ENCODE measurements at places on chromosomes 1 and 21.
A peak's percentile ranks its signal among the peaks of the same experiment; 100 is the strongest.

- no peak for DNase-seq
These were observed 302.7 kb downstream of the DISC1 start for GRCh38 chr1:231929311-231929710.

DNA sequence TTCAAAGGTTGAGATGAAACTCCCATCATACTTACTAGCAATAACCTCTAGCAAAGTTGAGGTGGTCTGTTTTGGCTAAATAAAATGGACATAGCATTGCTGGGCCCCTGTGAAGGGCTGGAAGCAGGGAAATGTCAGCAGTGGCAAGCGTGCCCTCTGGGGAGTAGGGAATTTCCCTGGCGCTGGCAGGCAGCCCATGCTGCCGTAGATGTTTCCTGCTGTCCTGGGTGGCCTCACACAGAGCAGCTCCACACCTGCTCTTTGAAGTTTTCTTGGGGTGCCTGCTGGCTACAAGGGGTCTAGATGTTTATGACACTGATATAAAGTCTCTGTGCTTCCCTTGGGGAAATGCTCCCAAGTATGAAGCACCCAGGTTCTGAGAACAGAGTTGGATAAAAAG, 30.2 kb downstream of the ADARB1 start:
- DNase-seq, result peak; percentile 14

DNA sequence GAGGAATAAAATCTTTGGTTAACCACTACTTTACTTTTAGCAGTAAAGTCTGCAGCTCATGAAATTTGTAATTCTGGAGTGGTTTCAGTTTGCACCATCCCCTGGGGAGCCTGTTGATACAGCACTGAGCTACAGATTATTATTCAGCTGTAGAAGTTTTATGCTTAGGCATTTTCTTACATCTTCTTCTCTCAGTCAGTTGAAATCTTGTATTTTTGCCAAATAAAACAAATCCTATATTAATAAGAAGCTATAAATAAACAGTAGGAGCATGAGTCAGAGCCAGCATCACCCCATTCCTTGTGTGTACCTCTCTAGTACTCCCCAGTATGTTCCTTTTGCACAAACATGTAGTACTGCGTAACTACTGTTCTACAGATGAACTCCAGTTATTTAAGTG, 118.9 kb downstream of the ATF6 start:
- no peak for DNase-seq

- no peak for DNase-seq
These were observed 15.7 kb upstream of the ATP13A2 start for GRCh38 chr1:17027403-17027802.

GRCh38 chr1:244138399-244138798, 87.3 kb downstream of the ZBTB18 start:
- DNase-seq, result no peak

- no peak for DNase-seq
These were observed 16.3 kb downstream of the ARHGEF16 start for GRCh38 chr1:3470650-3471355.

DNA sequence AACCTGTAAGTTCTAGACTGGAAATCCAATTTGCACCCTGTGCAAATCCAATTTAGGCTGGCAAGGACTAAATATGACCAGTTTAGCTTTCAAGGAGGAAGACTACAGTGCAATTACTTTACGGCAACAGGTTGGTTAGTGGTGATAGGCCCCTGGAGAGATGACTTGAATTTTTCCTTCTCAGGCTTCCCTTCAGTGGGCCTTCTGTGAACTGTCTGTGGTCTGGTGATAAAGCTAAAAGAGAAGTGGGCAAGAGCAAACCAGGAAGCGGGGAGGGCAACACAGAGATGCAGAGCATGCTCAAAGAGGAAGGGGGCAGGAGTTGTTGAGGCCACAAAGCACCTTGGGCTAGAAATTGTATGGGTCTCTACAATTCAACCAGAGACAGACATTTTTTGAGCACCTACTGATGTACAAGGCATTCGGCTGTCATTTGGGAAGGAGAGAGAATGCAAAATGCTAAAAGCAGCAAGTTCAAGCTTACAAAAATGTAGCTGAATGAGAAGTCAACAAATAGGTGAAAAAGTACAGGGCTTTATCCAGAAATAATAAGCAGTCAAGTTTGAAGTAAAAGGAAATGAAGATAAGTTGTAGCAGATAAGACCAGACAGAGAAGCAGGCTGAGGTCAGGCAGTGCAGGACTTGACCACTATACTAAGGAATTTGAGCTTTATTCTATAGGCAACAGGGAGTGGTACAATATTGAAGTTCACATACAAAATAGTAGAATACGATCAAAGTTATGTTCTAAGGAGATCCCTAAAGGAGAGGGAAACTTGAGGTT, 23.9 kb downstream of the INPP5B start:
- no peak for DNase-seq

- no peak for DNase-seq
These were observed 66.7 kb downstream of the TGFBR3 start for GRCh38 chr1:91819038-91819788.

GRCh38 chr21:39084979-39085729, 98.1 kb downstream of the PSMG1 start:
- no peak for DNase-seq

- no peak for DNase-seq
These were observed 466 bp downstream of the PEX10 start for GRCh38 chr1:2411801-2412394.

- DNase-seq, result no peak
These were observed 521 bp upstream of the CDC7 start for GRCh38 chr1:91499904-91500755.

DNA sequence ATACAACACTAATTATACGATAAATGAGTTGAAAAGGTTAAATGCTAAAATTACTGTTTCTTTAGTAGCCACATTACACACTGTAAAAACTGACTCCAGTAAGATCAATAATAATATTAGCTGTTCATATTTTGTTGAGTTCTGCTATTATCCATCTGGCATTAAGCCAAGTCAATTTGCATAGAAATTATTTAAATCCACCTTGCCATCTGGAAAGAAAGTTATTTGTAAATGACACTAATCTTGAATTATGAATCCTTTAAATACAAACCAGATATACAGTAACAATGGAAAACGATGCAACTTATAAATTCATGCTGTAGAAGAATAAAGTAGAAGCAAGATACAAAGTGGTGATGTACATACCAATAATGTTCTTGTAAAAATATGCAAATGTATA, 81.4 kb upstream of the BCL10 start:
- DNase-seq, result no peak

- no peak for DNase-seq
These were observed 394.6 kb downstream of the LRRIQ3 start for GRCh38 chr1:73803380-73803779.

DNA sequence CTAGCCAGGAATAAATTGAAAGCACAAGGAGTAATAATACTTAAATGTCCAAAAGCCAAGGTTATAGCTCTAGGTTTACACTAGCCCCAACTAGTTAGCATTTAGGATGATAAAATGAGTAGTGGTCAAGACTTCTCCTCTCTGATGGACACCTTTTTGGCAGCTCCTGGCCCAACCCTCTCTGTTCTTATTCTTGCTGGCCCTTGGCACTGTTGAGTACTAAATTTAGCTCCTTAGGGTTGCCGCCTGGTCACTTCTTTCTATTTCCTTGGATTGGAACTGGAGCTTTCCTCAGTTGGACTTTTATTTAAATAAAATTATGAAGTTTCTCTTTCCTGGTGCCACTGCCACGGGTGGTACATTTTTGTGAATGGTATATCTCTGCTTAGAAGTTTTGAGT, 28.3 kb downstream of the ARID1A start:
- DNase-seq, result no peak

GRCh38 chr1:37035796-37036666, 1.7 kb upstream of the GRIK3 start:
- no peak for DNase-seq

- no peak for DNase-seq
These were observed 387.5 kb downstream of the DPYD start for GRCh38 chr1:97533358-97533757.

DNA sequence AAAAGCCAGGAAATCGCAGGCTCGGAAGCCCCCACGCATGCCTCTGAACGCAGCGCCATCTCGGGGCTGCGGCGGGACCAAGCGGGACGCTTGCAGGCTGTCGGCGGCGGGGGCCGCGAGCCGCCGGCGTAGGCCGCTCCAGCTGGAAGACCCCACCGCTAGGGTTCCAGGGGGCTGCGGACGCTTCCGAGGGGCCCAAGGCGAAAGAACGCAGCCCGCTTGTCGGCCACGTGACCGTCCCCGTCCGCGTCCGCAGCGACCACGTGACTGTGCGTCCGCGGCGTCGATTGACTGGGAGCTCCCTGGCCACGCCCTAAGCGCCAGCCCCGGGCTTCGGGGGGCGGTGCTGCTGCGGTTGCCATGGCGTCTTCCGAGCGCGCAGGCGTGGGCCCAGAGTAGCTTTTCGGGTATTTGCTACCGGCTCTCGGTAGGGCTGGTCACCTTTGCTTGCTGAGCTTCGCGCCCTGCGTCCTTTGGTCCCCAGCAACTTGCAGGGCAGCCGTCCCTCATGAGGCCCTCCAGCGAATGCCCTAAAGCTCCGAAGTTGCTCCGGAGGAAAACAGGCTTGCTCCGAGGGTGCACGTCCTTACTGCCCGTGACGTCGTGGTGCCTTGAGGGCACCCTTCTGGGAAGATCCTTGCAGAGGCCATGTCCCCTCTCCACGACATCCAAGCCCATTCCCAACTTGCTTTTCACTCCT, 197.2 kb downstream of the DYRK1A start:
- peak; percentile 87 for DNase-seq

GRCh38 chr1:76901158-76901767, 34.0 kb downstream of the ST6GALNAC5 start:
- DNase-seq, result peak; percentile 4

- DNase-seq, result no peak
These were observed 187.4 kb downstream of the DISC1 start for GRCh38 chr1:231814021-231814420.

GRCh38 chr1:246583448-246584185, 17.4 kb downstream of the CNST start:
- no peak for DNase-seq

GRCh38 chr1:248828845-248829244, 3.1 kb upstream of the SH3BP5L start:
- DNase-seq, result no peak

DNA sequence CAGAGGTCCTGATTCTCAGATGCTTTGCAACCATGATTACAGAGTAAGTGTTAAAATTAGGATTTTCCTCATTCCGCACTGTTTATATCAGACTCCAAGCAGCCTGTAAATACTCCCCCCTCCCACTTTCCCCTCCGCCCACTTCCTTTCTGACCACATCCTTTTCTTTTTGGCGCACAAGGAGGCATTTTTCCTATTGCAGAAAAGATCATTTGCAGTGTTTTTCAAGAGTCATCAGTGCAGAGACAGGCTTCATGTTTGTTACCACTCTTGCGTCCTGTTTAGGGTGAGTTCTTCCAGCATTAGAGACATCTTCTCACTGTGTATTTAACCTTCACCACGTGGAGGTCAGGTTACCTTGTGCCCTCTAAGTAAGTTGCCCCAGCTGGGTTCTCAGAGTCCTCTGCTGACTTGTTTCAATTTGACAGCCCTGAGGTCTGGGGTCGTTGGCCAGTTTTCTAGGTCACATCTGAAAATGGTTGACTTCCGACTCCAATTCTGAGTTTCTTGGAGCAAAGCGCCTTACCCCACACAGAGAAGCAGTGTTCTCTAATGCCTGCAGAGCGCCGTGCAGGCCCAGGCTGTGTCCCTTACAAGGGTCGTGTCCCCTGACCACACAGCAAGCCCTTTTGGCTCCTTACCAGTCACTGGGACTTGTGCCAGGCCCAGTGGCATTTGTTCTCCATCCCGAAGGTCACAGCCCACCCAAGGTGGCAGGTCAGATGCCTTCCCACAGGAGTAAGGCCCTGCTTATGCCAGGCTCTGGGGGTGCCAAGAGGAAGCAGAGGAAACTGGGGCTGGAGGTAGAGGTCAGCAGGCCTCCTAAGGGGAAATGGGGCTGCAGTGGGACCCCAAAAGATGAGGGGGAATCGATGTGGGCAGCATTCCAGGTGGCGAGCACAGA, 85.6 kb downstream of the FAM78B start:
- DNase-seq, result no peak

- DNase-seq, result no peak
These were observed 7.5 kb upstream of the ZNF648 start for GRCh38 chr1:182069028-182069466.

DNA sequence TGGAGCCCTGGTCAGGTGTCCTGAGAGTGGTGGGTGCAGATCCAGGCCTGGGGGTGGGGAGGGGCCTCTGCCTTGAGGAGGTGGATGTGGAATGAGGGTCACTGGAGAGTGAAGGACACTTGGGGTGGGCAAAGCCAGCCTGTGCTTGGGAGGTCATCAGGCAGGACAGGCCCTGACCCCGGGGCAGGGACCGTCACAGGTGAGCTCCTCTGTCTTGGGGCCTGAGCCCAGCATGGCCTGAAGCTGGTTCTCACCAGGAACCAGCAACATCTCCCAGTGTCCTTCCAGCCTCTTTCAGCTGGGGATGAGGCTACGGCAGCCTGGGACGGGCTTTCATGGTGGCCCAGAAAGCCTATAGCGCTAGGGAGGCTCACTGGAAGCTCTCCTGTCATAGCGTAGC, 831 bp upstream of the KRTAP10-2 start:
- DNase-seq, result no peak

DNA sequence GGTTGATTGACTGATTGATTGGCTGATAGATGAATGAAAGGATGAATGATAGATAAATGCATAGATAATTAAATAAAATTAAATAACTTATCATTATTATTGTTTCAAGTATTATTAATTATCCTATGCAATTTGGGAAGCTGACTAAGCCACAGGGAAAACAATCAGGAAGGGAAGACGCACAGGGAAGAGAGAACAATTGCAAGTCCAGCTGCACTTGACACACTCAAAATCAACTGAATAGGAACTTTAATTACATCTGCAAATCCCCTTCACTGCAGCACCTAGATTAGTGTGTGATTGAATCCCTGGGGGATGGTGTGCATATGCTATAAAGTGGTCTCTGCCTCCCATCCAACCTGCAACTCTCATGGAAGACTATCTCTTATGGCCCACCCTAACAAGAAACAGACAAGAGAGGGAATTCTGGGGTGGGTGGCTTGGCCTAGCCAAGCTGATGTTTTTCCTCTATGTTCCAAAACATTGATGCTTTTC, 161.1 kb upstream of the FGGY start:
- DNase-seq, result no peak

GRCh38 chr1:226635456-226635941, 86.9 kb downstream of the STUM start:
- no peak for DNase-seq

DNA sequence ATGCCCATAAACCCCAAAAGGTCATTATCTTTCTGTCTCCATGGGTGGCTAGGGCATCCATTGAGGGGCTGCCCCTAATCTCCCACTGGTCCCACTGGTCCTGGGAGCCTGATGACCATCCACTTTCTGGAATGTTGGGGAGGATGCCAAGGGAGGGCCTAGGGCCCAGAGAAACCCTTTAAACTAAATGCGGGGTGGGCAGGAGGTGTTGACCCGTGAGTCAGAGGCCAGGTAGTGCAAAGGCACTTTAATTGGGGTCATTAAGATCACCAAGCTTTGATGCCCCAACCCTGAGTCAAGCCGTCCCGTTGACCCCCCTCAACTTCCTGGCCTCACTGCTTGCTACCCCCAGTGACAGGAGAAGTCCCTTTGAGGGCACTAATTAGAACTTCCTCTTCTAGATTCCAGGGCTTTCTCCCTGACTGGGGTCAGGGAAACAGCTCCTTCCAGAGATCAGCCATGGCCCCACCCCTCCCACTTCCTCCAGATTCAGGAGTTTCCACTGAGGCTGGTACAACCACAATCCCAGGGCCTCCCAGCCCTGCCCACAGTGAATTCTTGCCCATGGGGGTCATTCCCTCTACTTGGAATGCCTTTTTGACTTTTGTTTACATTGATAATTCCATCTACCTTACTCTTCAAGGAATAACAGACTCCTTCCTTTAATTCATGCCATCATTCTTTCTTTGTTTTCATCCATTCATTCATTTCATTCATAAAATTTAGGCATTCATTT, 15.5 kb upstream of the SERINC2 start:
- DNase-seq, result no peak

GRCh38 chr1:30197639-30198450, 525.5 kb downstream of the MATN1 start:
- DNase-seq, result no peak
